ENCODE measurements at places on chromosomes 3 and 15.

- DNase-seq = no peak
These were observed 5.7 kb upstream of the GAP43 start for GRCh38 chr3:115617591-115617990.

DNA sequence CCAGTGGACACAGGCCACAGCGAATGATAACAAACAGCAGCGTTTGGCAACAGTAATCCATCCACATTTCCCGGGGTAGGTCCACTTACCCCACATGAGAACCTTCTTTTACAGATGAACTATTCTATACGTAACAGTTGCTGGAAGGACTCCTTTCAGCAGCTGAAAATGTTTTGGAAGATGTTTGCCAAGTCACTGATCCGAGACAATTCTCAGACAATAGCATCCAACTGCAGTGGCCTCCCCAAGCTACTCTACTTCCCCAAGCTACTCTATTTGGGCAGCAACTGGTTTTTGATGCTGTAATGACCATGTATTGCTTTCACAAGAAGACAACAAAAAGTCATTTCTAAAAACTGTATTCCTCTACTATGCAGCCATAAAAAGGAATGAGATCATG, 87.5 kb downstream of the ADAMTS17 start:
- no peak for DNase-seq

DNA sequence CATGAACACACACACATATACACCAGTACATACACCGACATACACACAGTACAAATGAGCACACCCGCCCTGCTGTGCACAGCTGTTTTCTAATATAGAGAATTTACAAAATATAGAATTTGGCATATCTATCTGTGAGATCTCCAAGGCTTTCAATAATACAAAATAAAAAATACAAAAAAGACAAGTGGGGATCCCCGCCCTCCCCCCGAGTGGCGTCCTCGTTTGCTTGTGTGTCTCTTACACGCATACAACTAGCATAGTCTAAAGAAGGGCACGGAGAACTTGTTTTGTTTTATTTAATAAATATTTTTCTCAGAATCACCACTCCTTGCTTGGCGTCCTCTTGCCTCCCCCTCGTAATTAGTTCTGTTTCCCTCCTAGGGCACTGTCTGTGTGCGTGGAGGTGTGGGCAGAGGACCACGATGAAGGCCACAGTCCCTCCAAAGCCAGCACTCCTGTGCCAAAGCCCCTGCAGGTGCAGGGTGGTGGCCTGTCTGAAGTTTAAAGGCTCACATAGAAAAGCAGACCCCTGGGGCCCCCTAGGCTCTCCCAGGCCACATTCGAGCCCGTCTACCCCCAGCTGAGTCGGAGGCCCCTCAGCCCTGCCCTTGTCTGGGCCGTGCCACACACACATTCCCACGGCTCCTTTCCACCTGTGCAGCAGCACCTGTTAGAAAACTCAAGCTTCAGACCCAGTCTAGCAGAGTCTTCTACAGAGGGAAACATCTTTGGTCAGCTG, 82.1 kb downstream of the SEC22A start:
- no peak for DNase-seq

DNA sequence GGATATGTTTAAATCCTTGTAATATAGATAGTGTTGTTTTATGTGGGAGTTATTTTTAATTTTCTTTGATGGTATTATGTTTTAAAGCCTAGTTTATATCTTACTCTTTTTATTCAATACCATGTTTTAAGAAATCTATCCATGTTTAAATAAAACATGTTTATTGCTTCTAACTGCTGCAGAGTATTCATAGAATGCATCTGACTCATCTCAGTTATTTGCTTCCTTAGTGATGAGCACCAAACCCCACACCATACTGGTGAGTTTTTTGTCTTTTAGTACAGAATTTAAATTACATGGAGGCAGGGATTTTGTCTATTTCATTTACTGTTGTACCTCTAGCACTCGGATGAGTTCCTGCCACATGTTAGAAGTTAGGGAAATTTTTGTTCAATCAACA, 209.2 kb downstream of the NSUN3 start:
- no peak for DNase-seq

DNA sequence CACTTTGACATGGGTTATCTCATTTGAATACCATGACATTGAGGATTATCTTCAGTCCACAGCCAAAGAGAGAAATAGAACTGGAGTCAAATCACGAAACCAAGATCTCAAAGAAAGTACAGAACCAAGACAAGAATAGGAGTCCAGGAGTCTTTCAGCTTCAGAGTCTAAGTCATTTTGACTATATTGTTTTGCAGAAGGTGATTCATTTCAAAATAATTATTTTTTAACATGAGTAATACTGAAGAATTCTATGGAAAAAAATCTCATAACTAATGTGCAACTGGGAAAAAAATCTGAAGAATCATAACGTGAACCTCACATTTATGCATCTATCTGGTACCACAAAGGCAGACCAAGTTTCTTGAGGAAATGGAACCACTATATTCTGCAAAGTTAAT, 60.3 kb downstream of the UBE3A start:
- no peak for DNase-seq

- DNase-seq = no peak
These were observed 6.1 kb downstream of the STT3B start for GRCh38 chr3:31538801-31539200.

GRCh38 chr15:75844629-75845335, 1.5 kb downstream of the UBE2Q2 start:
- no peak for DNase-seq

DNA sequence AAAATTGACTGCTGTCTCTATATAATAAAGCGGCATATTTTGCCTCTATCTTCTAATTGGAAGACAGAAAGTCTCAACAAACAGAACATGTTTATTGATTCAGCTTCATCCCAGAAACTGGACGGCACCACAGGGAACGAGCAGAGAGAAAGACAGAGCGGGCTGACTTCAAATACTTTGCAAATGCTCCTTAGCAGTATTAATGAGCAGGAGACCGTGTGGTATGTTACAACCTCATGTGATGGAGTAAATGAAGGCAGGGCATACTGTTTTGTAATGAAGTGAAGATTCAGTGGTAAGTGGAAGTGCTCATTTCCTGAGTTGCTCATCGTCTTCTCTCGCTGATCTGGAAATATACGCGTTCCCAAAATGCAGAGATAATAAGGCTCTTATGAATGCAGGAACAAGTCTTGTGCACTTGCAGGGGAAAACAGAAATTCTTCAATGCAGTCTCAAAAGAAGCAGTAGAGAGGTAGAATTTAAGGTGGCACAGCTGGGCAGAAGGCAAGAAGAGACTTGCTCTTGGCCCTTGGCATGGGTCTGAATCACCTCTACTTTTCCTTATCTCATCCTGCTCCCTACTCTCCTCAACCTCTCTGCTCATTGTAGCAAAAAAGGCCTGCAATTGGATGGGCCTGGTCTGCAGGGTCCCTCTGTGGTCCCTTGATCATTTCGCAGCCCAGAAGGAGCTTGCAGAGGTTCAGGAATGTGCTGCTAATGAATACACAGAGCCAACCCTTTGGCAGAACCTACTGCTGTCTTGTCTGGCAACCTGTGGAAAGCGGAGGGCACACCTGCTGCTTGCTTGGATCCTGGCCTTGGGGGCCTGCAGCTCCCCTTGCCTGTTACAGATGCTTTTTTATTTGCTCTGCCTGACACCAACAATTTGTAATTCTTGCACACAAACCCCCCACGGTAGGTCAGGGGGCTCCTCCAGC, 604.9 kb upstream of the CFAP20DC start:
- no peak for DNase-seq

GRCh38 chr3:37989821-37990480, 635 bp upstream of the VILL start:
- DNase-seq = no peak

- DNase-seq = no peak
These were observed 266.2 kb upstream of the ROPN1 start for GRCh38 chr3:124258057-124258500.

DNA sequence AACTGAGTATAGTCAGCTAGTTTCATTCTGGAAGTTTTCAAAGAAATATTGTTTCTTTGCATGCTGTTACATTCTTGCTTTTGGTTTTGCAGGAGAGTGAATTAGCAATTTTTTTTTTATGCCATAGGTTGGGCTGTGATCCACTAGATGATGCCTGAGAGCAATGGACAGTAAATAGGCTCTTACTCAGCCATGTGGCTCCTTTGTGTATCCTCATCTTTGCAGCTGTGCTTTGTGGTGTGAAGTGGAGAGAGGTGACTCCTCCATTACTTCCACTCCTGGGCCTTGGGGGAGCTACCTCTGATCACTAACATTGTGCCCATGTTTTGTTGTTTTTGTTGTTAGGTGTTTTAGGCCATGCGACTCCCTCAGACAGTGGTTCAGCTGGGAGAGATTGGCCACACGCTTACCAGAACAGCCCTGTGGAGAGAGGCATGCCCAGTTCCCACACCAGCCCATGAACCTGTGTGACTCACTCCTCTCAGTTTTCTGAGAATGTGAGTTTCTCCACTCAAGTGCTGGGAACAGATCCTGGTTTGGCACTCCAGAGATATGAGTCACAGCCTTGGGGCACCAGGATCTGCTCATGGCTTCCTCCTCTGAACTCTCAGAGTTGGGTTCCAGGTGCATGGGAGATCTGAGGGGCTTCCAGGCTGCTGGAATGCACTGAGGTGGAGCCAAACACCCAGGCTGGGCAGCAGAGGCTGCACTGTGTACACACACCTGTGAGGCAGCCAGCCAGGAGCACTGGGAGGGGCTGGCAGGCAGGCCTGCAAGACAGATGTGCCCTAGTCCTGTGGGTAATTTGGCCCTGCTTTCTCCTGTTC, 785.3 kb downstream of the ROBO2 start:
- no peak for DNase-seq

DNA sequence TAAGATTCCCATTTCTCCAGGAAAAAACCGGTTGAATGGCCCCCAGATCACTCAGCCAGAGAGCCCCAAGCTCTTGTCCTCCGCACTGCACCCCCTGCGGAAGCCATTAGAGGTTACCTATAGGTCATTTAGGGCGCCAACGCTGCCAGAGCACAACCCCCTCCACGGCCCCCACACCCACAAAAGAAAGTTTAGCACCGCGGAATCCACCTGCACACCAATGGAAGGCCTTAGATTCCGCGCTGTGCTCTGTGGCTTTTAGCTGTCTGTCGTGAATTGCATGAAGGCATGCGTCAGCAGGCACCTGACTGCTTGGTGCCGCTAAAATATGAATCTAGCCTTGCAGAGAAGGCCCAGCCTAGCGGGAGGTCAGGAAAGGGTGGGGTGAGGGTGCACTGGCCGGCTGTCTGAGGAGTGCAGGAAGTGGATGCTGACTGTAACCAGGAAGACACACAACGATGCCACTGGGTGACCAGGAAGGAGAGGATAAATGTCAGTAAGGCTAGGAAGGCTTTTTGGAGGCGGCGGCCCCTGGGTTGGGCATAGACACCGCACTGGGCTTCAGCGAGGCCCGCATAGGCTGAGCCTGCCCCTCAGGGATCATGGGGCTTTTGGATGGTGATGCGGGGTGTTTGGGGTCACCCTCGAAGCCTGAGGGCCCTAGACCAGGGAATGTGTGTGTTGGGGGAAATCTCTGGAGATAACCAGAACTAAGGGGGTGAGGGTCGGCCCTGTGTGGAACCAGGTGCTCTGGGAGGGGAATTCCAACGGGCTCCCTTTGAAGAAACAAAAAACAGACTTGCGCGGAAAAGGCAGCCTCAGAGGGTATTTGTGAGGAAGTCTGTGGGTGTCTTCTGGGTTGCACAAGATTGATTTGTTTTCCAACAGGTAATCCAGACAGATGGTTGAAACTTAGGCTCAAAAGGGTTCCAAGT, 976 bp upstream of the NUP210 start:
- DNase-seq = no peak

- DNase-seq = no peak
These were observed 31.3 kb downstream of the IL1RAP start for GRCh38 chr3:190545191-190545590.

- DNase-seq = no peak
These were observed 45.6 kb downstream of the ARNT2 start for GRCh38 chr15:80449825-80450224.

DNA sequence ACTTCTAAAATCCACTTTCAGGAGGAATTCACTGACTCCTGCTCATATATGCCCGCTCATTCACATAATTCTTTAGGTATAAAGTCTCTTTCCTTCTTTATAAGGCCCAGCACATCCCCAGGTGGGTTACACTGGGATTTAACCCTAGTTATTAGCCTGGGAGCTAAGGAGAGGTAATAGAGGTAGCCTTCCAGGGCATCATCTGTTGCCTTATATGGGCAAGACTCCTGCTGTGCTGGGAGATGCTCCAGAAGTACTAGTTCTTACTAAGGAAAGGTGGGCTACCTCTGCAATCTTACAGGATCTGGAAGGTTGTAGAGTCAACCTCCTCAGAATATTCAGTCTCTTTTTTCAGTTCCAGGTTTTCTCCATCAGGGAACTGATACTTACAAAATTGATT, 13.1 kb upstream of the IFT57 start:
- DNase-seq = no peak

DNA sequence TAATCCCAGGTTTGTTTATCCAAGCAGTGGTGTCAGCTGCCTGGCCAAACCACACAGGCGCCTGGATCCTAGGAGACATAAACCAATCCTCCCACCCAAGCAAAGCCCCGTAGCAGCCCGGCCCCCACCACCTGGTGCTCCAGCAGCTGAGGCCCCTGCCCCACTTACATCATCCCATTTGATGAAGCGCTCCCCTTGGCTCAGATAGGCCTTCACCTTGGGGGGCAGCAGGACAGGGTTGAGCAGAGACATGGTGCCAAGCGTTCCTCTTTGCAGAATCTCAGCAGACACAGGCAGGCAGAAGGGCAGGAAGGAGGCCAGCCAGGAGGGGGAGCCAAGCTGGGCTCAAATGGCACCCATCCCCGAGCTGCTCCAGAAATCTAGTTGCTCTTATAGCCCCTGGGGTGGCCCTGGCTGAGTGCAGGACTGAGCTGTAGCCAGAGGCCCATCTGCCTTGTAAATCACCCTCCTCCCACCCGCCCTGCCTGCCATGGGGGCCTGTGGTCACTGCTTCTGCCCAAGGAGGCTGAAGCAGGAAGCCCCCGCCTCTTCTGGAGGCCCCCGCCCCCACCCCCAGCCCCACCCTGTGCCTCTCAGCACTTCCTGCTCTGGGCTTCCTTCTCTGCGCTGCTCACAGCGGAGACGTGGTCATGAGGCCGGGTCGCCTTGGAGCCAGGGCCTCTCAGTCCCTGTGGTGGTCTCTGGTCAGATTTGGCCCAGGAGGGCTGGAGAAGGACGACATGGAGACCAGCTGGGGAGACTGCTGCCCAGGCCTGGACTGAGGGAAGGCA, at the start of gene PLCB2:
Gene PLCB2, minus strand, starts transcription at position 515 of the 791 bp plus-strand sequence. Its CDS starts 263 bp downstream, at position 252.
- DNase-seq = peak; percentile 55

GRCh38 chr3:64390893-64391292, 165.6 kb upstream of the PRICKLE2 start:
- no peak for DNase-seq

- DNase-seq = no peak
These were observed 91.0 kb upstream of the TPRG1 start for GRCh38 chr3:189080745-189081144.

All from GM18507 (cell line).